Mesendoderm (in vitro differentiated cells): ENCODE measurements at places on chromosomes 13 and 19.
A peak's percentile ranks its signal among the peaks of the same experiment; 100 is the strongest.

- no peaks in the 10 kb centered on the region for H3K36me3 ChIP-seq
- H3K27me3 ChIP-seq = no peaks in the 10 kb centered on the region
These were observed 111.9 kb downstream of the COL4A2 start for GRCh38 chr13:110418944-110419343.

- no peak for DNase-seq
- no peaks in the 10 kb centered on the region for H3K4me1 ChIP-seq
- H3K36me3 ChIP-seq = no peaks in the 10 kb centered on the region
- H3K4me3 ChIP-seq = no peak overlapping the region
- H3K27me3 ChIP-seq = no peaks in the 10 kb centered on the region
- H3K27ac ChIP-seq = no peak overlapping the region
These were observed 38.6 kb downstream of the TNFRSF19 start for GRCh38 chr13:23608701-23609413.

- H3K27me3 ChIP-seq = no peaks in the 10 kb centered on the region
- no peak overlapping the region for H3K27ac ChIP-seq
- H3K4me3 ChIP-seq = no peak overlapping the region
- no peaks in the 10 kb centered on the region for H3K36me3 ChIP-seq
- no peak for DNase-seq
These were observed 28.9 kb downstream of the AP2S1 start for GRCh38 chr19:46821512-46822409.

GRCh38 chr13:48580896-48581295 lies 48.0 kb upstream of the RCBTB2 start:
- no peaks in the 10 kb centered on the region for H3K27me3 ChIP-seq
- no peak for DNase-seq
- no peak overlapping the region for H3K4me3 ChIP-seq

- H3K36me3 ChIP-seq = no peaks in the 10 kb centered on the region
- no peak for DNase-seq
- no peaks in the 10 kb centered on the region for H3K4me1 ChIP-seq
- H3K27me3 ChIP-seq = no peaks in the 10 kb centered on the region
- no peak overlapping the region for H3K4me3 ChIP-seq
- H3K27ac ChIP-seq = no peak overlapping the region
These were observed 1222.2 kb upstream of the SPRY2 start for GRCh38 chr13:81563091-81563490.

GRCh38 chr19:11856596-11857250 lies 8.2 kb downstream of the ZNF439 start:
- no peaks in the 10 kb centered on the region for H3K4me1 ChIP-seq
- H3K27ac ChIP-seq = no peak overlapping the region
- H3K36me3 ChIP-seq = no peaks in the 10 kb centered on the region

- DNase-seq = no peak
- no peaks in the 10 kb centered on the region for H3K36me3 ChIP-seq
- no peaks in the 10 kb centered on the region for H3K27me3 ChIP-seq
- no peak overlapping the region for H3K4me3 ChIP-seq
- H3K27ac ChIP-seq = no peak overlapping the region
These were observed 31.0 kb downstream of the RUBCNL start for GRCh38 chr13:46355901-46356590.

- DNase-seq = peak; percentile 91
- no peaks in the 10 kb centered on the region for H3K4me1 ChIP-seq
- peaks cover 14% of the 10 kb centered on the region for H3K36me3 ChIP-seq
- H3K27me3 ChIP-seq = no peaks in the 10 kb centered on the region
These were observed 7.3 kb downstream of the C19orf53 start for GRCh38 chr19:13781547-13781946.

DNA sequence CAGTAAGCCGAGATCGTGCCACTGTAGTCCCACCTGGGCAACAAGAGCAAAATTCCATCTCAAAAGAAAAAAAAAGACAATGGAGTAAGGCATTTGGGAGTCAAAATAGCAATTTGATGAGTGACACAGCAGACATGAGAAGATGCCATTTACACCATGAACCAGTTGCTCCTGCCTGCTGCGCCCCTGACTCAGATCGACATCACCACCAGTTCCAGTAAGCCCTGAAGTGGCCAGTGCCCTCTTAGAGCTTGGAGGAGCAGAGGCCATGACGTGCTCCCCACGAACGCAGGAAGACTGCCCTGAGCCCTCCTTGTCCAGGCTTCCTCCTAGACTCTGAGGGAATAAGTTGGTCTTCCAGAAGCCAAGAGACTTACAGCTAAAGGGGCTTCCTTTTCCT lies 339.2 kb downstream of the MYO16 start:
- no peaks in the 10 kb centered on the region for H3K36me3 ChIP-seq
- H3K4me1 ChIP-seq = no peaks in the 10 kb centered on the region
- no peak overlapping the region for H3K27ac ChIP-seq
- DNase-seq = no peak
- H3K4me3 ChIP-seq = no peak overlapping the region

DNA sequence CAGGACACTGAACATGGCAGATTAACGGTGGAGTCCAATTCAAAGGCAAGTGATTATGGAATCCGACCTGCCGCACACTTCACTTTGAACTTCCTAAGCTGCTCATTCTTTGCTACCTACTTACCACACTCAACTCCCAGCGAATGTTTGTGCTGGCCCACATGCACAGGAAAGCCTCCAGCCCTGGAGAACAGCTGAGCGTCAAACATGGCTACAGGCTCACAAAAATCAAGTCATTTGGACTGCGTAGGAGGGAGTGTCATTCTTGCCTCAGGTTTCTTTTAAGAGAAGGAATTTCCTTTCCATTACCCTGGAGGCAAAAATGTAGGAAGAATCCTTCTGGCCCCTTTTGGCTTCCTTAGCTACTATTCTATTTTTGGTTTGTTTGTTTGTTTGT lies 41.3 kb upstream of the IPO5 start:
- DNase-seq = no peak
- no peaks in the 10 kb centered on the region for H3K36me3 ChIP-seq
- no peak overlapping the region for H3K27ac ChIP-seq
- no peak overlapping the region for H3K4me3 ChIP-seq
